ENCODE measurements at places on chromosomes 6 and 20.

DNA sequence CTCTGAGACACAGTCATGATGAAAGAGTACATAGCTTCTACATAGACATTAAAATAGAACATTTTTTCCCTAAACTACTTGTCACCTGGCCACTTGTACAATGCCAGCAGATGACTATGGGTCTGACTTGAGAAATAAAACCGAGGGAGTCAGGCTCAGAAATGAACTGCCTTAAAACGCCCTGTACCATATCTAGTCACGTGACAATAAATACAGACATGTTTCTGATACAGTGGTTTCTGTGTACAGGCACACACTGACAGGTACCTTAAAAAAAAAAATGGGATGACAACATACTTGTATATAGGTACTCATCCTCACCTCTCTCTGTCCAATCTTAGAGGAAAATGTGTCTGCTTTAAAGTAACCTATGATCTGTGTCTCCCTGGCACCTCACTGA, 144.1 kb downstream of the SH3BGRL2 start:
- DNase-seq: no peak

DNA sequence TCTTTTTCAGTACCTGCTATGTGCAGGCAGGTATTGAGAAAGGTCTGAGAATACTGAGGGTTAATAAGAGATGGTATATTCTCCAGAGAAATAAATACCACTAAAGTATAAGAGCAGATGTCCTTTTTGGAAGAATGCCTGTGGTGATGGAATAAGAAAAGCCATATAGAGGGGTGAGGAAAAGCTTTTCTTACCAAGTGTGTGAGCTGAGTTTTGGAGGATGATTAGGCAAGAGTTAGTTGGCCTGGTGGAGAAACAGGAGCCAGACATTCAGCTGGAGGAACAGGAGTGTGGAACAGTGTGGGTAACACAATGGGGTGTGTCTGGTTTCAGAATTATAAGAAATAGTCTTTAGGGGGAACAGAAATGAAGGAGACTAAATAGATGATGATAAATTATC, 19.9 kb downstream of the ZNF451 start:
- DNase-seq: no peak

GRCh38 chr20:33601861-33602260, 60.3 kb upstream of the C20orf144 start:
- no peak for DNase-seq

- DNase-seq: no peak
Observed at GRCh38 chr6:146909376-146909775, 294.8 kb upstream of the STXBP5 start.

DNA sequence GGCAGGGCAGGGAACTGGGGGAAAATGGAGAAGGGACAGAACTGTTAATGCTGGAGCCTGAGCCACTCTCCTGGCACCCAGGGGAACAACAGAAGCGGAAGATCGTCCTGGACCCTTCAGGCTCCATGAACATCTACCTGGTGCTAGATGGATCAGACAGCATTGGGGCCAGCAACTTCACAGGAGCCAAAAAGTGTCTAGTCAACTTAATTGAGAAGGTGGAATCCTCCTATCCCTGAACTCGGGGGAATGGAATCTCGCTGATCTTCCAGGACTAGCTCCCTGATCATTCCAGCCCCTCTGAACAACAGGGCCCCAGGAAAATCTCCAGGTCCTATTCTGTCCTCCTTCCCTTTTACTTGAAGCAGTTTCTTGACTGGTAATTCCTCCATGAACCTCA, 2.0 kb downstream of the CFB start:
- DNase-seq: no peak

GRCh38 chr6:71489736-71490135, 201.1 kb downstream of the OGFRL1 start:
- no peak for DNase-seq

DNA sequence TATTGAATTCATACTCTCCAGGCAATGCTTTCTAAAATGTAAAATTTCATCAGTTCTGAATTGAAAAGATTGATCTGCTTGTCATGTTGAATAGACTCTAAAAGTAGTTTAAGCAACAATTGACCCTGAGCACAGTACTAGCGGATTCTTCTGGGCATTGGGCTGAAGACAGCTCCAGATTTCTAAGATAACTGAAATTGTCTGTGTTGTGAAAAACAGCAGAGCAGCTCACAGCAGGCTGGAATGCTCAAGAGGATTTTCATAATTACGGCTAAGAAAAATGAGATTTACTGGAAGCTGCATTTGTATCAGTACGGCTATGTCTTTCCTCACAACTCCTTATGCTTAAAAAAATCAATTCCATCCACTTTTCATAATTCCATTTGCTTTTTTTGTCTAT, 373.7 kb downstream of the HACE1 start:
- no peak for DNase-seq

GRCh38 chr6:22471132-22471690, 98.2 kb upstream of the HDGFL1 start:
- DNase-seq: no peak

DNA sequence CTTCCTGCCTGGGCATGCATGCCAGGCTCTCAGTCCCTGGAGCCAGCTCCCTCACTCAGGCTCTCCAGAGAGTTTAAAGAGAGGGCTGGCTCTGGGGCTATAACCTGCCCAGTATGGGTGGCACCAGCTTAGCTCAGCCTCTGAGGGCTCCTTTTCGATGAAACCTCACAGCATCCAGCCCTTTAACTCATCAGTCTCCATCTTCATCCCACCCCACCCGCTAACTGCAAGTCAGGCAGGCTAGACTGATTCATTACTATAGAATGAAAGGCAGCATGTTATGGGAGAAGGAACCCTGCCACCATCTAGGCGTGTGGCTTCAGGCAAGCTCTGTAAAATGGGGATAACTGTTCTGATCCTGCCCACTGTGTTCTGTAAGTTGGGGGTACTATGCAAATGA, 53.5 kb downstream of the RAB44 start:
- DNase-seq: no peak

DNA sequence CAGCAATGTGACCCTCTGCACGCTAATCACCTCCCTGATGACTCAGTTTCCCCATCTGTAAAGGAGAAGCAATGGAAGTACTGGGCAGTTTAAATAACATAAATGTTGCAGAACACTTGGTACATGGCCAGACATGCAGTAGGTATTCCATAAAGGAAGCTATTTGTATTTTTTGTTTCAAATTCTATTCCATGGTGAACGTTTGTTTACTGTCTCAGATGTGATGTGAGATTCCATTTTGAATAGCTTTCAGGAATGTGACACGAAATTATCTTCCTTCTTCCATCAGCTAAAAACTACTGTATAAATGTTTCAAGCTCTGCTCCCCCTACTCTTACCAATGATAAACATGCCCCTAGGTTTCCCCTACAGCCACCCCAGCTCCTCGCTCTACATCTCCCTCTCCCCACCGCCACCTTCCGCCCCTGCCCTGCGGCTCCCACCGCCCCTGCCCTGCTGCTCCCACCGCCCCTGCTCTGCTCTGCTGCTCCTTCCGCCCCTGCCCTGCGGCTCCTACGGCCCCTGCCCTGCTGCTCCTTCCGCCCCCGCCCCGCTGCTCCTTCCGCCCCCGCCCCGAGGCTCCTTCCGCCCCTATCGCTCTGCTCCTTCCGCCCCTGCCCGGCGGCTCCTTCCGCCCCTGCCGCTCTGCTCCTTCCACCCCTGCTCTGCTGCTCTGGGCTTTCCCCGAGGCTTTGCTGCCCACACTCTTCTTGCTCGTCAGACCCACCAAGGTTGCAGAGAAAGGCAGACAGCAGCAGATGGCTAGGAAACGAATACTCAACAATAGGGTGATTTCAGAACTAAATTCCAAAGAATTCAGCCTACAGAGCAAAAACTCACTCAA, 78.9 kb downstream of the THBS2 start:
- no peak for DNase-seq

DNA sequence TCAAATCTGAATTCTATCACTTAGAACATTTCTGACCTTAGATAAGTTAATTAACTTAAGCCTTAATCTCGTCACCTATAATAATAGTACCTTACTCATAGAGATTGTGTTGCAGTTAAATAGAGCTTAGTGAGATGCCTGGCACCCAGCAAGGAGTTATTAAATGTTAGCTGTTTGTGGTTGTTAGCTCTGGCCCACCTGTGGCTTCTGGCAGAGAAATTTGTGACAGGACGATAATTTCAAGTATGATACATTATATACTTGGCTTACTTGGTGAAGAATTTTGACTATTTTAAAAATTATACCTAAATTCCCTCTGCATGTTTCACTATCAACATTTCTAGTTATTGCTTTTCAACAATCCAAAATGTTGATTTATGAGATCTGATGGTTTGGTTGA, 102.9 kb upstream of the CEP162 start:
- DNase-seq: no peak

DNA sequence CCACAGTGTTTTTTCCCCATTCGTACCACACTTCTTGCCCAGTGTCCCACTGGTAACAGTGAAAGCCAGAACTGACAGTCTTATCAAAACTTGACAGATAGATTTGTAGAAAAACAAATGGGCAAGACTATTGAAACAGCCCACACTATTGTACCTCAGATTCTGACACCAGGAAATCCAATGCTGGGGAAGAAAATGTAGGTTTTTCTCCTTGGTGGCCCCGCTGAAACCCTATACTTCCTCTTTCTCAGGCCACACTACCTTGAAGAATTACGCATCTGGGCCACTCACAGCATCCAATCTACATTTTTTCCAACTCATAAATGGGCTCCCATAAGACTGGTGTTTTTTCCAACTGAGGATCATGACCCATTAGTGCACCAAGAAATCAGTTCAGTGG, 90.9 kb upstream of the HDDC2 start:
- DNase-seq: no peak

DNA sequence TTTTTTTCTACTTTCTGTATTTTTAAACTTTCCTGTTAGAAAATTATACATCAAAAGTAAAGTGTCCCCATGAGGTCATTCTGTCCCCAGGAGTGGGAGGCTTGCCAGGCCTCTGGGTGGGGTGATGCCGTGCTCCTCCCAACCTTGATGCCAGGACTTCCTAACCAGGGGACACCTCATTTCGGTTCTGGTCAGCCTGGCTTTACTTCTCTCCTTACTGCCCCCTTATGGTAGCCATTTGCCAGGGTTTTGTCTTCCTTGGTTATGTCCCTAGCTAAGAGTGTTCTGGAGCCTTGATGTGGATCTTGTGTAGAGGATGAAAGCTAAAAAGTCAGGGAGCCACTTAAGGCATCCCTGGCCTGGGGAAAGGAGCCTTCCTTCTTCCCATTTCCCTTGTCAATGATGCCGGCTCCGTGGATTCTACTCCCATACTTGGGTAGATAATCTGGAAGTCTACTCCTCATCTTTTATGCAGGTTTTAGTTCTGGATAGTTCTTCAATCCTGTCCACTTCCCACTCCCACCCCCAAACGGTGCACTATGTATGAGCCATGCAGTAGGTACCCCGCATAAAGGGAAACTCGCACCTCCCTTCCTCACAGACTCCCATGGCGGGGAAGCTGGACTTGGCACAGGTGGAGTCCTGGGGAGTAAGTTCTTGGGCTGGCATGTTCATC, 164.1 kb upstream of the SALL4 start:
- no peak for DNase-seq

- no peak for DNase-seq
Observed at GRCh38 chr6:154460306-154461071, 50.0 kb downstream of the CNKSR3 start.

DNA sequence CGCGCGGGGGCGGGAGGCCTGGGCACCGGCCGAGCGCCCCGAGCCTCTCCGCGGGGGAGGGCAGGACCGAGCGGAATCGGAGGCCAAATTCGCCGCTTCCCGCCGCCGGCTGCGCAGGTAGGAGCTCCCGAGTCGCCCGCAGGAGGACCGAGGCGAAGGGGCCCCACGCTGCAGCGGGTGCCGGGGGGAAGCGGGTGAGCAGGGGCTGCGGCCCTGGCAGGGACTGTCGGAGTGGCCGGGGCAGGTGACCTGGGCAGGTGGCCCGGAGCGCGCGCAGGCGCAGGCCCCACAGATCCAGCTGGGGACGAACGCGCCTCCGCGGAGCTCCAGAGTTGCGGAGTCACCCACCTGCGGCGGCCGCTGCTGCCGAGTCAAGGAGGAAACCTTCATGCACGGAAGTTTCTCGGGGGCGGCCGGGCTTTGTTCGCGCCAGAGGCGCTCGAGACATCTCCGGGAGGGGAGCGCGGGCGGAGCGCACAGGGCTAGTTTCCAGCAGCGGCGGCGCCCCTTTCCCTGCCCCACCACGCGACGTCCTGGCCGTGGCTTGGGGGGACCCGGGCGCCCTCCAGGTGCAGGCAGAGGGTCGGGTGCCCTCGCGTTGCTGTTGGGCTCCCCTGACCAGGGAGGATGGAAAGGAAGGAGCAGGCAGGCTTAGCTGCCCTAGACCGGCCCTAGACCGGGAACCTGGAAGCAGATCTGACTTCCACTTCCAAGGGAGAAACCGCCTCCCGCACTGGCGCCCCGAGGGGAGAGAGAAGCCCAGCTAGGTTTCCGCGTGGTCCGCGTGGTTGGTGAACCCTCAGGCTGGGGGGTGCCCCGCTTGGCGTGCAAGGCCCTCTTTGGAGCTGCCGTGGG, 590 bp downstream of the SLCO4A1 start:
- DNase-seq: peak; percentile 27

DNA sequence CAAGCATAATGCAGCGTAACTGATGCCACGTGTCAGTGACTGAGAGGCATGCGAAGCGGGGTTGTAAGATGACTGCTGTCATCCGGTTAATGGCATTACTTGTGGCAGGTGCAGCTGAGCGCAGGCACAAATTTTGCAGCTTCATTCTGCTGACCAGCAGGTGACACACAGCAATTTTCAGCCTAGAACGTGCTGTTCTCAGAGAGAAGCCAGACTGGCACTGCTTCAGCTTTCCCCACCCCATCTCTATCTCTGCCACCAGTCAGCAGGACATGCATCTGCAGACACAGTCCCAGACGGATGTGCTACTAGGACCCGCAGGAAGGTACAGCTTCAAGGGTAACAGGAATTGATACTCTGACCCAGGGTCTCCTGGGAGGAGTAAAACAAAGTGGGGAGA, 221.8 kb downstream of the KIF16B start:
- DNase-seq: no peak

- no peak for DNase-seq
Observed at GRCh38 chr6:90955246-90955645, 368.4 kb upstream of the MAP3K7 start.

DNA sequence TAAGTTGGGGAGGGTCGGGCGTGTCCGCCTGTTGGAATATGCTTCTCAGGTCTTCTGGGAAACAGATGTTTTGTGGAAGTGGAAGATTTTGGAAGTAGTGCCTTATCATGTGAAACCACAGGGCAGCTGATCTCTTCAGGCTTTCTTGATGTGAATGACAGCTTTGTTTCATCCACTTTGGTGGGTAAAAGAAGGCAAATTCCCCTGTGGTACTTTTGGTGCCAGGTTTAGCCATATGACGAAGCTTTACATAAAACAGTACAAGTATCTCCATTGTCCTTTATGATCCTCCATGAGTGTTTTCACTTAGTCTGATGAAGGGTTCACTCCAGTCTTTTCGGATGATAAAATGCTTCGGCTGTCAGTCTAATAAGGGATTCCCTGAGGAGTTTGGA, 4.6 kb downstream of the IRF4 start:
- no peak for DNase-seq

DNA sequence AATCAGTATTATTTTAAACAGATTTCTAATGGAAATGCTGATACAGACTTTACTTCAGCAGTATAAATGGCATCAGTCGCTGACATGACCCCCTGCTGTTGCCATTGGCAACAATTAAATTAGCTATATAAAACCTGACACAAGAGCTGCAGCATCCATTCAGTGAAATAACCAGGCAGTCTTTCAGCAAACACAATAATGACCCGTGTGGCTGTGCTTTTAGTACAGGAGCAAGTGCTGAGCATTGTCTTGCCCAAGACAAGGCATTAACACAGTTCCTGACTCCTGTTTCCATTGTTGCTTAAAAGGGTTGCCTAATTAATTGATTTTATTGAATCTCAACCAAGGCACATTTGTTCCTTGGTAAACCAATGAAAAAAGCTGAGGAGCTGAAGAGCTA, 382.1 kb downstream of the HACE1 start:
- DNase-seq: no peak

Measured in stimulated activated naive CD4-positive, alpha-beta T cell (primary cell).